ENCODE measurements at places on chromosomes 2 and 18.

- DNase-seq = no peak
Measured at GRCh38 chr2:17373741-17374140, 144.5 kb downstream of the RAD51AP2 start.

GRCh38 chr2:181461056-181461997 lies 4.1 kb downstream of the ITGA4 start:
- no peak for DNase-seq

GRCh38 chr2:221943076-221943810 lies 355.6 kb downstream of the PAX3 start:
- no peak for DNase-seq

DNA sequence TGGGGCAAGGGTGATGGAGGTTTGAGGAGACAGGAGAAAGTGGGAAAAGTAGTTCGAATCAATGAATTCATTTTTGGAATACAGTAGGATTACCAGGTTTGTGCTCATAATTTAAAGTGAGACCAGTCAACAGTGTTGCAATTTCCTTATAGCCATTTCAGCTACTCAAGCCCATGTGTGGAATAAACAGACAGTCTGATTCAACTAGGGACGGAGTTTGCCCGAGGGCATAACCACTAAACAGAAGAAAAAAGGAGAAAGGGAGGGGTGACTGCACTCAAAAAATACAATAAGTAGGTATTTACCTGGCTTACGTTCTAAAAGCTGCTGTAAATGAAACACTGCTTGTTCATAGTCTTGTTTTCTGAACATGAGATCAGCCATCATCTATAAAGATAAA lies 55.2 kb downstream of the TTC21B start:
- no peak for DNase-seq

GRCh38 chr2:120204417-120204816 lies 18.8 kb downstream of the TMEM185B start:
- no peak for DNase-seq

GRCh38 chr2:170468557-170468956 lies 246.6 kb upstream of the SP5 start:
- DNase-seq = no peak

DNA sequence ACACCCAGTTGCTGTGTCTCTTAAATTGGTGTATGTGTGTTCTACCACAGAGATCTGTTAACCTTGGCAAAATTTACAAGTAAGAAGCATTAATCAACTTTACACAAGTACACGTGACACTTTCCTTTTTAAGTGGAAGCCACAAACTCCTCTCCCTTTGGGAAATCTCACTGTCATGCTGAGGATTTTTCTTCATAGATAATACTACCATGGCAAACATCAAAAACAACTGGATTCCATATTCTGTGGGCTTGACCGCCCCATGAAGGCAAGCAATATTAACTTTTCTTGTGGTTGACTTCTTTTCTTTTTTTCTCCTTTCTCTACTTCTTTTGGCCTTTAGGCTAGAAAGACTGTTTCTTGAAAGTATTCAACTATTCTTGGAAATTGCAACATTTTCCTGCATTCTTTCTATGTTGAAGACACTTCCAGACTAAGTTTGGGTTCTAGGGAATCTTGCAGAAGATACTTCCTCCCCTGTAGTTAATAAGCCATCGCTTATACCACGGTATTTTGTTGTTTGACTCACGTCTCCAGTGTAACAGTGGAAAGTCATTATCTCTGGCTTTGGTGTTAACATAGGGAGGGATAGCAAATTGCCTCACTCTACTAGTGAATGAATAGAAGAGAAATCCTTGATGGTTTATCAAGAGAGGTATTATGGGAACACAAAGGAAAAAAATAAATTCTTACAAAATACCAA lies 79.5 kb downstream of the SLC8A1 start:
- DNase-seq = no peak

DNA sequence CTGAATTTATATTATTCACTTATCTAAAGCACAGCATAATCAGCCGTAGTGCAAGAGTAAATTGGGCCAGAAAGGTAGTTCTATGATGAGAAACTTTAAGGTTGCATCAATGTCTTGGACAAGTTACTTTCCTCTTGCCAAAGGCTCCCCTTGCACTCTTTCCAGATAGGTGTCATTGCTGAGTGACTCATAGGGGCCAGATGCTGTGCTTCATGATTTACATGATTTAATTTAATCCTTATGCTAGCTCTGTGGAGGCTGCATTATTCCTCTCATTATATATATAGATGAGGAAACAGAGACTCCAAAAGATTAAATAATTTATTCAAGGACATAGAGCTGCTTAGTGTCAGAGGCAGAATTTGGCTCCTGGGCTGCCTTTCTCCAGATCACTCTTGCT lies 5.0 kb downstream of the CFAP221 start:
- DNase-seq = no peak

DNA sequence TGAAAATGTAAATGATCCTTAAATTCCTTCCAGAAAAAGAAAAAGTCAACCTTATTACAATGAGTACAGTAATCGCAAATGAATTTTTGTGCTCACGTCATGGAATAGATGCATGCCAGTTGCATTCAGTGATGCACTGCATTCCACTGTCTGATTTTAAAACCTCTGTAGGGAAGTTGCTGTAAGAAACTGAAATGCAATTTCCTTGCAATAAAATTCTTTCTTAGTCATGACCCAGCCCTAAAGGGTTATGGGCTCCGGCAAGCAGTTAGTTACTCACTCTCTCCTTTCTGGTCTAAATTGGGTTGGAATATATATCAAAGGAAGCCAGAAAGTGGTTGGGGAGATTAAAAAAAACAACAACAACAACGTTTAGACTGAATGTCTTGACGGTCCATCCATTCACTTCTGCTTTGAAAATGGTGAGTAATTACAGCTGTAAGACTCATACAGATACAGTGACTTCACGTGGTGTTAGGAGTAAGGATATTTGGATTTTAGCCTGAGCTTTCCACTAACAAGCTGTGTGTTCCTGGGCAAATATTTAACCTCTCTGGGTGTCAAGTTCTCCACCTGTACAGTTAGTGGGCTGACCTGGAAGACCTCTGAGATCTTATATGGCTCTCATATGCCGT lies 8.6 kb upstream of the RND3 start:
- DNase-seq = no peak

DNA sequence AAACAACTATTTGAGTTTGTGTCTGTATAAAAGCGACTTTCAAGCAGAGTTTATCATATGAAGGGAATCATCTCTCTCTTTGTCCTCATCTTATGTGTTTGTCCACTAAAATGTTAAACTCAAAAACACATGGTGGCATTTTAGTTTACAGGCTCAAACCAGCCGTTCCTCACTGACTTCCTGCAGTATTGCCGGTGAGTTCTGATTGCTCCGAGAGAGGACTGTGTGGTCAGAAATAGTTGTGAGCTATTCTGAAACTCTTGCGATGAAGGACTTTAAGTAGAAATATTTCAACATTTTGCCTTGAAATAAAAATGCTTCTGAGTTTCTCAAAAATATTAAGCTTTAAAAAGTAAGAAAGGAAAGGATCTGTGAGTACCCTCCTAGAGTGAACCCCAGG lies 163.2 kb upstream of the CAVIN2 start:
- no peak for DNase-seq

DNA sequence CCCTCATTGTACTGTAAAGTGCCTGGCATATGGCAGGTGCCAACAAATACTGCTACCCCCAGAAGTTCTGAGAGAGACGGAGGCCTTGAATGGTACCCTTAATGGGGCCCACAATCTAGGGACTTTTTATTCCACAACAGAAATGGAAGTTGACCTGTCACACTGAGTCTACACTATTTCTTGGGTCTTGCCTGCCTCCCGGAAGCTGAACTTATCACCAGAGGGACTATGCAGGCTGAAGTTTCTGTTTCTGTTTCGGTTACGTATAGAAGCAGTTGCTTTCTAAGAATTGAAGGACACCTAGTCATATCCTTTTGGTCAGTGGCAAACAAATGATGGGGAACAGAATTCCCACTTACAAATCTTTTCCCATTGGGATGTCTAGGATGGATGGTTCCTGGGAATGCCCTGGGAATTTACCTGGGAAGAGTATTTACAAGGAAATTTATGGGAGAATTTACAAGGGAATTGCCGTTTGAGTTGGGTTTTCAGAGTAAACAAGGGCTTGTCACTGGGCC lies 74.2 kb downstream of the HS1BP3 start:
- DNase-seq = no peak

DNA sequence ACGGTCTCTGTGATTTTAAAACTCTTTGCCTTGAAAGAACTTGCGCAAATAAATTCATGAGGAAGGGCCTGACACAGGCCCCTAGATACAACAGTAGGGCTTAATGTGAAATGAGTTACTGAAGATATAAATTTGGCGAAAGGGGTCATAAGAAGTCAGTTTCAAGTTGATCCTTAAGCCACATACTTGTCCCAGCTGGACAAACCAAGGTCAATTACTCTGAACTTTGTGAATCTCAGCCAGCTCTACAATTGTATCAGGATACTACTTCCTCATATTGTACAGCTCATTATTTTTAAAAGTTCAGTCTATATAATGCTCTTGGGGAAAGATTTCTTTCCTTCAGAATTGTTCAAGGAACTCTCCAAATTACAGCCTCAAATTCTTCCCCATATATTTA lies 432.8 kb downstream of the METTL4 start:
- no peak for DNase-seq

DNA sequence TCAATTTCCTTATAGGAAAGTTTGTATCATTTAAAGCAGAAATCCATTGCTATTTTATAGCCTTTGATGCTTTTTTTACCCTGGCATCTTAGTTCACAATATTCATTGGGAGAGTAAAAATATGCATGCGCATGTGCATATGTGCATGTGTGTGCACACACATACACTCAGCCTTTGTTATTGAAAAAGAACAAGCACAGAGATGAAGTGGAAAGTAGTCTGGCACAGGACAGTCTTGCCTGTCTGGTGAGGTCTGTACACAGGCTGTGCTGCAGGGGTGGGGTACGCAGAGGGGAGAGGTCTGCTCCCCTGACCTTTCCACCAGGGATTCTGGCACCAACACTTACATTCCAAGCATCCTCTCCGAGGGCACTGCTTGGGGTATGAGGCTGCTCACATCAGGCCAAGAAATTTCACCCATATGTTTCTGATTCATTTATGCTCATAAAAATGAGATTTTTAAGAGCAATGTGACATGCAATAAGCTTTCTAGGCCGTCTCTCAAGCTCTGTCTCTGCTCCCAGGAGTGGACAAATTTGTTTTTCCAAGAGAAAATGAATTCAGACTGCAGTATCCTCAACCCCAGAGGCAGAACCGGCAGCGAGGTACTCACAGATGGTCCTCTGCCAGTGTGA lies 237.2 kb downstream of the INSIG2 start:
- no peak for DNase-seq

GRCh38 chr18:76475450-76476194 lies 19.4 kb downstream of the ZNF516 start:
- no peak for DNase-seq

DNA sequence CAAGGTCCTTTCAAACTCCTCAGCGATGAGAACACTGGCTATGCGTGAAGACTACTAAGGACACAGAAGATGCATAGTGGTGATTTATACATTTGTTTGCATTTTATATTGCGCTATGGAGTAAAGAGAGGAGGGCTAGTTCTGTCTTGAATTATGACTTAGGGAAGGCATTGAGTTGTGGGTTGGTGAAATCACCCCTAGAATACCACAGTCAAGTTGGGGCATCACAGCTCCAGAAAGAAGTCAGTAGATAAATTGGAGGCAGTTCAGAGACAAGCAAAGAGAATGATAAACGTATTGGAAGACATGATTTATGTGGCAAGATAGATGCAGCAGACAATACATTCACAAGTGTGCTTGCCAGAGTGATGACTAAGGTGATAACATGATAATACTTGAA lies 460.4 kb downstream of the EPHA4 start:
- DNase-seq = no peak

DNA sequence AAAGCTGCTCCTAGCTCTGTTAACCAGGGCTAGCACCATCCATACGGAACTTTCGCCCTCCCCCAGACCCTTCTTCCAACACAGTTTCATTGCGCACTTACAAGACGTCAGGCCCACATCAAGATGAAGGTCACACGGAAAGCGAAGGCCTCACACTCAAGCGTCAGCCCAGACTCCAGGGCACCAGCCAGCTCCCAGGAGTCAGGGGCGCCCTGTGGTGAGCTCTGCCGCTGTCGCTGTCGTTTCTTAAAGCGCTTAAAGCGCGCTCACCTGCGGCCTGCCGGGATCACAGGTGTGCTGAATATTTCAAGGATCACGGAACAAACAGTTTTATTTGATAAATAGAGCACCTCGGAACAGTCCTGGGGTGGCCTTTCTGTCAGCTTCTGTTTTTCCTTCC lies 163.1 kb downstream of the CDH20 start:
- no peak for DNase-seq

DNA sequence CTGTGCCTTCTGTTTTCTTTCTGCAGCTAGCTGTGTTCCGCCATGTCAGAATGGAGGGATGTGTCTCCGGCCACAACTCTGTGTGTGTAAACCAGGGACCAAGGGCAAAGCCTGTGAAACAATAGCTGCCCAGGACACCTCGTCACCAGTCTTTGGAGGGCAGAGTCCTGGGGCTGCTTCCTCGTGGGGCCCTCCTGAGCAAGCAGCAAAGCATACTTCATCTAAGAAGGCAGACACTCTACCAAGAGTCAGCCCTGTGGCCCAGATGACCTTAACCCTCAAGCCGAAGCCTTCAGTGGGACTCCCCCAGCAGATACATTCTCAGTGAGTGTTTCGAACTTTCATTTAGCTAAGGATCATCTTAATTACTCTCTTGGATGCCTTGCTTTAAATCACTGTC lies 74.1 kb downstream of the LTBP1 start:
- no peak for DNase-seq

GRCh38 chr2:14720319-14720718 lies 87.8 kb downstream of the LRATD1 start:
- DNase-seq = no peak

DNA sequence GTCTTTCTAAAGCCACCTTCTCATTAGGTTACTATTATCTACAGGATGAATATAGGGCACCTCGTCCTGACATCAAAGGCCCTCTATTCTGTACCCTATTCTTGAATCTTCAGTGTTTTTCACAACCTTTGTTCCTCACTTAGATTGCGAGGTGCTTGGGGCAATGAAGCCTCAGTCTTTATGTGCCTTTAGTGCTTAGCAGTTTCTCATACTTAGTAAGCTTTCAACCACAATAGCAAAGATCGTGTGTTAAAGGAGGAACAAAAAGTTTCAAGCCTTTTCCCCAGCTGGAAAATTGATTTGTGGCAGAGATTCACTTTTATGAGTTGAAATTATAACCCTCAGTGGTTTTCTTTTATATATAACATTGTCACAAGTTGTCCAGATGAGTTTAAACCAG lies 226.9 kb downstream of the MYO3B start:
- no peak for DNase-seq
